Central memory CD4-positive, alpha-beta T cell (primary cell): ENCODE measurements at places on chromosomes 11 and 22.

GRCh38 chr11:37248145-37248544, 650.1 kb upstream of the RAG2 start:
- DNase-seq, result no peak

GRCh38 chr11:76114238-76114637, 92.1 kb downstream of the WNT11 start:
- DNase-seq, result no peak

- no peak for DNase-seq
These were observed 1167.6 kb downstream of the JRKL start for GRCh38 chr11:97557399-97557798.

DNA sequence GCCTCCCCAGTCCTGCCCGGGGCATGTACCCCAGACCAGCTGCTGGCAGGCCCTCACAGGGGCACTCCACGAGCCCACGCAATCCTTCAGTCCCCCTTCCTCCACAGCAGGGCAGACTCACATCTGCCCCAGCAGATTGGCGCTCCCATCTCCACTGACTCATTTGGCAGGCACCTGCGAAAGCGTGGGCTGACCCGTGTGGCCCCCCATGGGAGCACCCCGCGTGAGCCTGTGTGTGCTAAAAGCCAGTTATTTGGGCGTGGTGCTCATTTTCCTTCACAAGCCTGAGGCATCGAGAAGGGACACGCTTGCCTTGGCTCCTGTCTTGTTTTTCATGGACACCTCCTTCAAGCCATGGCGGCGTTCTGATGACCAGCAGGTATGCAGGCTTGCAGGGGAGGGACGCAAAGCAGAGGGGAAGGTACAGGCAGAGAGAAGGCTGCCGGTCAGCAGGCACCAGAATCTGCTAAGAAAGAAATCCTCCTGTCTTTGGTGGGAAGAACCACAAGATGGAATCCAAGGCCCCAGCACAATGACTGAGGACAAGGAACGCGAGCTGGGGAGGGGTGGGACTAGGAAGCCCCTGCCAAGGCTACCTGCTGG, 8.6 kb downstream of the NECTIN1 start:
- no peak for DNase-seq

DNA sequence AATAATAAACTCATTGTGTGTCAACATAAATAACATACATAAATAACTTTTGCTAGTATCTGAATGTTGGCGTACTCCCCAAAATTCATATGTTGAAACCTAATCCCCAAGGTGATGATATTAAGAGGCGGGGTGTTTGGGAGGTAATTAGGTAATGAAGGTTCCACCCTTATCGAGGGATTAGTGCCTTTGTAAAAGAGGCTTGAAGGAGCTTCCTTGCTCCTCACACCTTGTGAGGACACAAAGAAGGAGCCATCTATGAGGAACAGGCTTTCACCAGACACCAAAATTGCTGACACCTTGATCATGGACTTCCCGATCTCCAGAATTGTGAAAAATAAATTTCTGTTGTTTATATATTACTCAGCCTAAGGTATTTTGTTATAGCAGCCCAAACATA, 33.9 kb upstream of the CXCR5 start:
- DNase-seq, result no peak

DNA sequence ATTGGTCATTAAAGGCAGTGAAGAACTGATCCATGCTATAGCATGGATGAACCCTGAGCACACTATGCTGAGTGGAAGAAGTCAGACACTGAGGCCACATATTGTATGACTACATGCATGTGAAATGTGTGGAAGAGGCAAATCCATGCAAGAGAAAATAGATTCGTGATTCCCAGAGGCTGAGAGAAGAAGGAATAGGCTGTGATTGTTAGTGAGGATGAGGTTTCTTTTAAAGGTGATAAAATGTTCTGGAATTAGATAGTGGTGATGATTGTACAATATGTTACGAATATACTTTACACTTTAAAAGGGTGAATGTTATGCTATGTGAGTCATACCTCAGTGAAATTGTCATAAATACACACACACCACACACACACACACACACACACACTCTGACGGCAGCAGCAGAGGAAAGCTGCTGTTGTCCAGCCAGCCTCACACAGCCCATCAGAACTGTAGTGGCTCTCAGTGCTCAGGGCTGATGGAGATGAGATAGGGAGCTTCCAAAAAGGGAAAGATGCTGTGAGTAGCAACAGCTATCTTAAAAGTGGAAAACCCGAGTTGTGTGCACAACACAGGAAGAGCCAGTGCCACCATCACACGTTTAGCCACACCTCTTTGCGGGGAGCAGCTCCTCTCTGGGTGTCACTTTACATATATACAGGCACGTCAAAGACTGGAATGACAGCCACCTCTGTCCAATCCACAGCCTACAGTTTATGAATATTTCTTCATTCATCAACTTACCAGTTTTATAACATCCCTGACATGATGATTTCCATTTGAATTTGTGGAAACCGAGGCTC, 153.0 kb downstream of the SPATA19 start:
- DNase-seq, result no peak

GRCh38 chr11:18145837-18146236, 13.5 kb downstream of the MRGPRX3 start:
- DNase-seq, result no peak

DNA sequence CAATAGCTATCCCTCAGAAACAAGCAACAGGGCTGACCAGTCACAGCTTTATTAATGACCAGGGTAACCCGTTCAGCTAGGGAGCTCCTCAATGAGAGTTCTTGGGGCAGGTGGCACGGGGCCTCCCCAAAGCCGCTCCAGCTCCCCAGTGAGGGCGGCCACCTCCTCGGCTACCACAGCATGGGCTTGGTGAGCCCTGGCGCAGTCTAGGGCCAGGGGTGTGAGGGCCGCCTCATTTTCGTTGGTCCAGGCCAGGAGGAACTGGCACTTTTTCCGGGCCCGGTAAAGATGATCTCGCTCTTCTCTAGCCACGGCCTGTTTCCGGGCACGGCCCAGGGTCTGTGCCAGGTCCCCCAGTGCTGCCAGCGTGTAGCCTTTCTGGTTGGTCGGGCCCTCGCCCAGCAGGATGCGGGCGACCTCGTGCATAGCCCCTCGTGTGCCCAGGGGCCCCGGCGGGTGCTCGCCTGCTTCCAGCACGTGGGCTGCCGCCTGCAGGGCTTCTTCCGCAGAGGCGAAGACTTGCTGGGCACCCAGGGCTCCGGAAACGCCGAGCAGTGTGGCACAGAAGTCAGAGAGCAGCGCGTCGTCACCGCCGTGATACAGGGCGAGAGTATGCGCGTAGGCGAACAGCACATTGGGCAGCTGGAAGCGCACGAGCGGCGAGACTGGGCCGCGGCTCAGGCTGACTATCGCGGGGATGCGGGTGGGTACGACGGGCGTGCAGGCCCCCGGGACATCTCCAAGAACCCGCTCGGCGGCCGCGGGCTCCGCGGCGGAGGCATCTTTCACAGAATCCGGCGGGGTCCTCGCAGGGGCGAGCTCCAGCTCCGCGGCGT, 913 bp downstream of the ZNHIT2 start:
- peak; percentile 70 for DNase-seq

DNA sequence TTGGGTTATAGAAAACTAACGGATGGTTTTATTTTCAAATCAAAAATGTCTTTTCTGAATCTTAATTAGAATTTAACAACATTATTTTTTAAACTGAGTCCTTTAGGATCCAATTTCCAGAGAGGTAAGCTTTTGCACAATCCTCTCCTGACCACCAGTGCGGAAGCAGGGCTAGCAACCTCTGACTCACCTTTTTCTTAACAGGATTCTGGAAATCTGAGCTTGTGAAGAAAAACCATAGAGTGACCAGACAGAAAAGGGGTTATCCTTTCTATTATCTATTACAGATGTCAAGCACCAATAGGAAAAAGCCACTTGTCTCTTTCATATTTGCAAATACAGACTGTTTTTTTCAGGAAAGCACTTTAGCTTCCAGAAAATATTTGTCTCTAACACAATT, 25.3 kb downstream of the ALG9 start:
- DNase-seq, result no peak

DNA sequence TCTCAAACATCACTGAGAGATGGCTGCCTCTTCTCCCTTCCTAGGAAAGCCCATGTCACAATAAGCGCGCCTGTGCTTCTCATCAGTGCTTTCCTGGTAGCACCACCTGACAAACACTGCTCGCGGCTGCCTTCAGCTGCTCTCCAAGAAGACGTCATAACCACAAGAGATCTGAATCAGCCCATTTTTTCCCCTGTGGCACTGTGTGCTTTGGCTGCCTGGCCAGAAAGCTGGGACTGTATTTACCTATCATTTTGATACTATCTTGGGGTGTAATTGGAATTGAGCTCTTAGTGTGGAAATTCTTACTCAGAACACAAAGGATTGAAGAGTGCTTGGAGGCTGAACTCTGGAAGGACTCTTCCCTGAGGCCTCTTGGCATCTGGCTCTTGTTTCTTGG, 50.3 kb upstream of the EHF start:
- DNase-seq, result no peak

DNA sequence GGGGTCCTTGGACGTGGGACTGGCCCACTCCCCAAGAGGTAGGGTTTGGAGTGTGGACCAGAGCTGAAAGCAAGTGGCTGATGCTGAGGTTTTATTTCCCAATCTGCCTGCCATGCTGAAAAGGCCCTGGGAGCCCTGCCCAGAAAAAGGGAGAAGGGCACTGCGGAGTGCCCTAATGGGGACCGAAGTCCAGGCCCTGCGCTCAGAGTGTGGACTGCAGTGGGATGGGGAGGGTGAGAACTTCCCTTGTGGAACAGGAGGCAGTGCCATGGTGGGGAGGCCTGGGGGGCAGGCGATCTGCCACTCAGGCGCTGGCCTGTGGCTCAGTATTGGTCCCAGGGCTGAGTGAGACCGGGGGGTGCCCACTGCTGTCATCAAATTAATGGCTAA, 4.3 kb downstream of the GPR152 start:
- DNase-seq, result no peak

DNA sequence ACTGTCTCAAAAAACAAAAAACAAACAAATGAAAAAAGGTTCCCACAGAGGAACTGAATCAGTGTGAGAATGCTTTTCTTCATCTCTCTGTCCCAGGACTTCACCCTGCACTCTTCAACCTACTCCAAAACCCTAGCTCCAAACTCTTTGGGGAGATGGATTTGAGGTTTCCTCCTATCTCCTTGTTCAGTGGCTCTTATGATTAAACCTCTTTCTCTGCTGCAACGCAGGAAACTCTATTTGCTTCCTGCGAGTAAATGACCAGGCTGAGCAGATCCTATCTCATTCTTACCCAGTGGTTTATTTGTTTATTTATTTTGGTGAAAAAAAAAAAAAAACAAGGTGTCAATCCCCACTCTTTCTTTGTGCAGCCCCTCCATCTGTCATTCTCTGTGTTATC, 12.0 kb downstream of the SLC6A5 start:
- DNase-seq, result no peak

- DNase-seq, result no peak
These were observed 1073.0 kb downstream of the BRD1 start for GRCh38 chr22:48754611-48755058.

- DNase-seq, result no peak
These were observed 95.1 kb downstream of the CCDC81 start for GRCh38 chr11:86469491-86470388.

- no peak for DNase-seq
These were observed 85.5 kb downstream of the APIP start for GRCh38 chr11:34830648-34831047.

DNA sequence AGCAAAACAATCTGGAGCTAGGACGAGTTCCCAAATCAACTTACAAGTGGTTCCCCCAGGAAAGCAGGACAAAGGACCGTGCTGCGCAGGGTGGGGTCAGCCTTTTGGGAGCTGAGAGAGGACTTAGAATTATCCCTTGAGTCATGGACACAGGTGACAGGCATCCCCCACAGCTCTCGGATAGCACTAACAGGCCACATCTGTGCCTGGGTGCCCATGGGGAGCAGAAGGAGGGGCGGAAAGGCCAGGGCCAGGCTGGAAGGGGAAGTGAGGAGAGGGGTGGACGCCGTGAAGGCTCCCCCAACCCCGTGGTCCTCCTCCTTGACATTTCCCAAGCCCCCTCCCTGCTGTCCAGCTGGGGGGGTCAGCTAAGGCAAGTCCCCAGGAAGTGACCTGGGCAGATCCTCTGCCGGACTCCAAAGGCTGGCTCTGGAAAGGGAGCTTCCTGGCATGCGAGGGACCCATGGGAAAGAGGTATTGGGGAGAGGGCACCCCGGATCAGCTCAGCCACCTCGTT, 31.6 kb upstream of the A4GALT start:
- no peak for DNase-seq

DNA sequence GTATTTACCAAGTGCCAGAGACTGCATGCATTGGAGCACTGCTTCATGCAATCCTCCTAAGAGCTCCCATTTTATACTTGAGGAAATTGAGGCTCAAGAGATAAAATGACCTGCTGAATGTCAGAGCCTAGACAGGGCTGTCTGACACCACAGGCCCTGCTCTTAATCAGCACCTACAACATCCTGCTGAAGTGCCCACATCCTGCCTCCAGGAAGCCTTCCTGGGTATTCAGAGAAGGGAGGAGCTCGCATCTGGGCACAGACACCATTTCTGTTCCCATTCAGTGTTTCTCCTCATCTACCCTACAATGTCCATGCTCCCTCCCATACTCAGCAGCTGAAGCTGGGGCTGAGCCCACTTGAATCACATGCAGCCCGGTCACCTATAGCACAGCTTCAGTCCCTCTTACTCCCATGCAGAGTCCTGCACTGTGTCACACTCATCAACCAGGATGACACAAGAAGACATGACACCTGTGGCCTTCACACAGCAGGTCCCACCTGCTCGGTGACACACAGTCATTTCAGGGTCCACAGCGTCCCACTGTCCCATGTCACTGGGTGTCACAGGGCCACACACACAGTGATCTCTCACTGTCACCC, 53.1 kb downstream of the PDE2A start:
- DNase-seq, result peak; percentile 4

GRCh38 chr11:134691295-134691873, 279.3 kb upstream of the B3GAT1 start:
- DNase-seq, result no peak

GRCh38 chr11:92136797-92137196, 87.8 kb upstream of the FAT3 start:
- DNase-seq, result no peak

DNA sequence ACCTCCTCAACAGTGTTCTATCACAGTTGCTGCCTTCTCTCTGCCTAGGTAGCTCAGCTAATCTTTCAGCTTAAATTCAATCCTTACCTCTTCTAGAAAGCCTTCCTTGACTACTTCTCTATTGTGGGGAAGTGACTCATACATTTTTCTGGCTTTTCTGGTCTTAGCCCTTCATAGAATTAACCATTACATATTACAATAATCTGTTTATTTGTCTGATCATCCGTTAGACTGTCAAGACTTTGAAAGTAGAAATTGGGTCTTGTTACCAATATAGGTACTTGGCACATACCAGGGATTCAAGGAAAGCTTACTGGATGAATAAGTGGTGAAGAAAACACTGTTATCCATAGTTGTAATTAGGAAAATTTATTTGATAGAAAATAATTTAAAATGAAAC, 89.6 kb downstream of the FANCF start:
- DNase-seq, result no peak
